ENCODE measurements at places on chromosomes 12 and 14.

DNA sequence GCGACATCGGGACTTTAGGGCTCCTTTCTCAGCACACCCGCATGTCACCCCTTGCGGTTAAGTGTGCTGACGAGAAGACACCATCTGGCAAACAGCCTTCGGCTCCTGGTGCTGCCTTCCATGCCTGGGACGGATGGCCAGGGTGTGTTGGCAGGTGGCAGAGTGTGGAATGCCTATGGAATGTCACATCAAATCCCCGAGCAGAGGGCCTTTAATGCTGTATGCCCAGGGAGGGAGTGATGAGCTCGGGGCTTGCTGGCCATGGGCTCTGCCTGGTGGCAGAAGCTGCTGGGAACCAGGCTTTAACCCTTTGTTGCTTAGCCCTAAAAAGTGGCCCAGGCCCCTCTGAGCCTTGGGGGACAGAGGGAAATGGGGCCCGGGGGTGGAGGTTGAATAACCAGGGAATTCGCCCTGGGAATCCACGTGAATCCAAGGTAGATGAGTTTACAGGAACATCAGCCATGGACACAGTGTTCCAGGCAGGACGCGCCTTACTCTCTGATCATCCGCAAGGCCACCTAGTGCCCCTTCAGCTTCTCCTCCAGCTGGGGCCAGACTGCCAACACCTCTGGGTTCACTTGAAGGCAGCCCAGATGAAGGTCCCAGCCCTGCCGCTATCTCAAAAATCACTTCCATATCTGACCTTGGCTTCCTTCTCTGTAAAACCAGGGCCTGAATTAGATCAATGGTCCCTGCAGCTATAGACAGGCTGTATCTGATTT, 17.4 kb downstream of the FAM181A start:
- no peak for DNase-seq

DNA sequence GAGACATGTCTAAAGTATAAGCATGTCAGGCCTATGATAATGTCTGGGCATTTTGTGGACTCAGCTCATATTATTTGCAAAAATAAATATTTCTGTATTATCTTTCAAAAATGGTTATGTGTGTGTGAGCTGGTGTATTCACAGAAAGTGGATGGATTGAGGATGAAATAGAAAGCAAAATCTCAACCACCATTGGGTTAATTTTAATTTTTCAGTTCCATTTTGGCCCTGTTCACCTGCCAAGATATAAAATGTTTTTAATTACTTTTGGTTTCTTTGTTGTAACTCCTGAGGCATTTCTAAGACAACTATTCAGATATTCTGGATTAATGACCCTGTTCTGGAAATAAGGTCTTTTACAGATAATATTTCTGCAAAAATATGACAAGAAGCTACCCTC, 232.7 kb upstream of the PPFIA2 start:
- DNase-seq: no peak

DNA sequence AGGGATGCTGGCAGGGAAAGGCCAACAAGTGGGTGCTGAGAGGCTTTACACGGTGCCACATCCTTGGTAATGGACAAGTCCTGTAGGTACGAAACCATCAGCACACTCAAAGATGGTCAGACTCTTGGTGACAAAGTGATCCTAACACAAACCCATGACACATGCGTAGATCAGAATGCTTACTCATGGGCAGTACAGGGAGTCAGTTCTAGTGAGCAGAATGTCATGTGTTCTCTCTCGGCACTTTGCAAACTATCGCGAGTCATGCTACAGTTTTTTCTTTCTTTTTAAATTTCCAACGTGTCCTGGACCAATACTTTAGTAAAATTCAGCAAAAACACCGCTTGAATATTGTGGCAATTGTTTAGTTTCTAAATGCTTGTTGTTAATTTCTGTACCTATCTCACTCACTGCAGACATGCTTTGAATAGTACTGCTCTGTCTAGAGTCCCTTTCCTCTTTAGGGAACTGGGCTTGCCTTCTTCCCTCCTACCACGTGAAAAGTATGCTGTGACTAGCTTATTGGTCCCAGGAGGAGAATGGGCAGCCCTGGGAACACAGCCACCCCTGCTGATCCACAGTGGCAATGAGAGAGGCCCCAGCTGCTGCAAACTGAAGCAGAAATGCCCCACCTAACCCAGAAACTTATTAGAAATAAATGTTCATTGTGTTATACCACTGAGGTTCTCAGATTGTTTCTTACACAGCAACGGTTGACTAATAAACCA, 62.4 kb downstream of the UBR7 start:
- DNase-seq: no peak

- DNase-seq: no peak
These were observed 3.5 kb downstream of the TGFB3 start for GRCh38 chr14:75978249-75978731.

DNA sequence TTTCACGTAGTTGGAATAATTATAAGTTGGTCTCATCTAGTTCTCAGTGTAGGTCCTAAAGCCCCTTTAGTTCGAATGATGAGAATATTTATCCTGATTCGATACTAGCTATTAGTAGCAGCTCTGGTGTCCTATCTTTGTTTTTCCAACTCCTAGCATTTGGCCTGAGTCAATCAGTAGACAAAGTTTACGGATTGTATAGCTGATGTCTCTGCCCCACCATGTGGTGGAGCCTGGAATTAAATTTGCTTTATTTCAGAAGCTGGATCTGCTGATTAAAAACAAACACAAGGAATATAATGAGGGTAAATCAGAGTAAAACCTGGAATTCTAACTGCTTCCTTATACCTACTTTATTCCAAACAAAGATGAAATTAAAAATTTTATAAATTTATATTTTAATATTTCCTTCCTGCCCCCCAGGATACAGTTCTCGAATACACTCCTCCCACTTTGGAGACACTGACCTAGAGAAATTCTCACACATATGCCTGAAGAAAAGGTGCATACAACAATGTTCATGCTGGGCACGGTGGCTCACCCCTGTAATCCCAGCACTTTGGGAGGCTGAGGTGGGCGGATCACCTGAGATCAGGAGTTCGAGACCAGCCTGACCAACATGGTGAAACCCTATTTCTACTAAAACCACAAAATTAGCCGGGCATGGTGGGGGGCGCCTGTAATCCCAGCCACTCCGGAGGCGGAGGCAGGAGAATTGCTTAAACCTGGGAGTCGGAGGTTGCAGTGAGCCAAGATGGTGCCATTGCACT, 7.6 kb upstream of the BRMS1L start:
- DNase-seq: no peak

DNA sequence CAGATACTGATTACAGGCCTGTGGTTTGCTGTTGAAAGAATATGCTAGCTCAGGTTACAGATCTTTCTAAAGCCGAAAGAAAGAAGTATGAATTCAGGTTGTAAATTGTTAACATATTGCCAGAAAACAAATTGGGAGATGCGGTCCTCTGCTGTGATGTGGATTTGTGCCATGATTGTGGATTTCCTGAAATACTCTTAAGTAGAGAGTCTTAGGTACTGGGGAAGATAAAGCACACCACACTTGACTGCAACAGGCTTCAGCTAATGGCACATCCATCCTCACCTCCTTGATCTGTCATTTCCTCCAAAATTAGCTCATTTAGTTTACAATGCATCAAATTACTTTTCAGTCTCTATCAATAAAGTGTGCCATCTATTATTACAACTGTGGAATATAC, 279.2 kb downstream of the SYT1 start:
- DNase-seq: no peak

DNA sequence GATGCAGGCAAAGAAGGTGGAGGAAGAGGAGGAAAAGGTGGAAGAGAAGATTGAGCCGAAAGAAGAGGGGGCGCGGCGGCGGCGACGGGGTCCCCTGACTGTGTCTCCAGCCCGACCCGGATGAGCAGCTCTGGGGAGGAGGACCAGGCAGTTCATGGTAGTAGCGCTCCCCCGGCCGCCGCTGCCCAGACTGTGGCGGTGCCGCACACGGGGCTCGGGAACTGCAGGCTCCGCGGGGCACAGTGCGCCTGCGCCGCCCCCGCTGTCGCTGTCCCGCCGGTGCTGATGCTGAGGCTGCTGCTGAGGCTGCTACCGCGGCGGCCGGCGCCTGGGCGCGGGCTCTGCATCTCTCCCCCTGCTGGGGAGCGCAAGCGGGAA, at the start of gene KCNH5:
Gene KCNH5, minus strand, starts transcription at position 225 of the 378 bp plus-strand sequence. CDS start 272 bp downstream, outside the sequence.
- DNase-seq: no peak

- no peak for DNase-seq
These were observed 18.3 kb downstream of the NINJ2 start for GRCh38 chr12:644818-645552.

GRCh38 chr14:74394549-74394948, 31.5 kb downstream of the SYNDIG1L start:
- no peak for DNase-seq

DNA sequence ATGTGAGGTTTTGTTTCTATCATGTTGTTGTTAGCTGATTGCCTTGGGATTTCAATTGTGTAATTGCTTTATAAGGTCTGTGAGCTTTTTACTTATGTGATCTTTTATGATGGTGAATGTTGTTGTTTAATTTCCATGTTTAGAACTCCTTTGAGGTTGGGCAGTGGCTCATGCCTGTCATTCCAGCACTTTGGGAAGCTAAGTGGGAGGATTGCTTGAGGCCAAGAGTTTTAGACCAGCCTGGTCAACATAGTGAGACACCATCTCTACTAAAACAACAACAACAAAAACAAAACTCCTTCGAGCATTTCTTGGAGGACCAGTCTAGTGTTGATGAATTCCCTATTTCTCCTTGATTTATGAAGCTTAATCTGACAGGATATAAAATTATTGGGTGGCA, 102.1 kb upstream of the PMCH start:
- no peak for DNase-seq

DNA sequence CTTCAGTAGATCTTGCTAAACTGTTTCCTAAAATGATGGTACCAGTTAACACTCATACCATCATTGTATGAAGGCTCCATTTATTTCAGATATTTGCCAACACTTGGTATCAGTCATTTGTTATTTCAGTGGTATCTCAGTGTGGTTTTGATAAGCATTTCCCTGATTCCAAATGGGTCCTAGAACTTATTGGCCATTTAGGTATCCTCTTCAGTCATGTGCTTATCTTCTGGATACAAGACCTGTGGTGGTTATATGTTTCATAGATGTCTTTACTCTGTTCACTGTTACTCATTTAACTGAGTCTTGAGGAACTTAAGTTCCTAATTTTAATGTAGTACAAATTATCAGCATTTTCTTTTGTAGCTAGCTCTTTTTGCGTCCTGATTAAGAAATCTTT, 13.5 kb downstream of the SINHCAF start:
- no peak for DNase-seq

GRCh38 chr14:84493779-84494178, 1036.2 kb upstream of the FLRT2 start:
- no peak for DNase-seq

DNA sequence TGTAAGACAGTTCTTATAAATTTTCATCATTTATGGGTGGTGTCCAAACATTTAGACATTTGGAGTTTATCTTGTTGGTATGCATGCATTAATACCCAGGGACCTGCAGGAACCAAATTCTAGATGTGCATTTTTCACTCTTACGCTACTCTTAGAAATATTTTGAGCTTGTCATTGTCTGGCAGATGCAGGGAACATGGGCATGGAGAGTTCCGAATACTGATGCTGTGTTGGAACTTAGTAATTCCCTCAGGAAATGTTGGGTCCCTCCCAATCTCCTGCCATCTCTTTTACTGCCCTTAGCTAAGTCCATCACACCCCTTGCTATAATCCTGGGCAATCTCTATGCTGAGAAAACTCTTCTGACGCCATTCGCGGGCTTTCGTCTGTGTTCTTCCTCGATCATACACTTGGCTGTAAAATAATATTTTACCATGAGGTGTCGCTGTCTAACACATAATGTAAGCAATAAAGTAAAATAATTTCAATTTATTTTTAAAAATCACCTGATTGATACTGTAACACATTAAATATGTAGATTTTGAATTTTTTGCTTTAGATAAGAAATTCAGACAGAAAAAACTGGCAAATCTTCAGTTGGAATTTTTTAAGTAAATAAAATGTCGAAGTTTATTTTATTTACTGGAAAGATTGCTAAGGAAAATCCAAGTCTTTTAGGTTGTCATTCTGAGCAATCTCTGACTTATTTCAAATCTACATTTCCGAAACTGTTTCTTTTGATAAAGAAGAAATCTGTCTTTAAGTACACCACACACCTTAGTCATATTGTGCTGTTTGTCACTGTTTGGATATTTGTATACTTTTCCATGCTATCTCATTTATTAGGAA, 304.1 kb upstream of the SSTR1 start:
- no peak for DNase-seq

GRCh38 chr12:123903301-123904065, 69.1 kb downstream of the CCDC92 start:
- DNase-seq: no peak

- DNase-seq: no peak
These were observed 18.4 kb downstream of the AKT1 start for GRCh38 chr14:104776961-104777807.

DNA sequence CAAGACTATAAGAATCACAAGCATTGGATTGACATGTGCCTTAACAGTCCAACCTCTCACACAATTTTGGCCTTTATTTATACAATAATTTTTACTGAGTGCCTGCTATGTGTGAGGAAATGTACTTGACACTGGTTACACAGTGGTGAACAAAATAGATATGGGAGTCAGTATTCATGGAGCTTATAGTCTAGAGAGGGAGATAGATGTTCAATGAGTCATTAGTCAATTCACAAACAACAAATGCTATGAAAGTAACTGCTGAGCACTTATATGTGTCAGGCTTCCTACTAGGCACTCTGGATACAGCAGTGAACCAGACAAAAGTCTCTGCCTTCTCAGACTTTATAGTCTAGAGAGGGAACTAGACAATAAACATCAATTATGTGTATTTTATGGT, 3.7 kb downstream of the CFAP54 start:
- DNase-seq: no peak

DNA sequence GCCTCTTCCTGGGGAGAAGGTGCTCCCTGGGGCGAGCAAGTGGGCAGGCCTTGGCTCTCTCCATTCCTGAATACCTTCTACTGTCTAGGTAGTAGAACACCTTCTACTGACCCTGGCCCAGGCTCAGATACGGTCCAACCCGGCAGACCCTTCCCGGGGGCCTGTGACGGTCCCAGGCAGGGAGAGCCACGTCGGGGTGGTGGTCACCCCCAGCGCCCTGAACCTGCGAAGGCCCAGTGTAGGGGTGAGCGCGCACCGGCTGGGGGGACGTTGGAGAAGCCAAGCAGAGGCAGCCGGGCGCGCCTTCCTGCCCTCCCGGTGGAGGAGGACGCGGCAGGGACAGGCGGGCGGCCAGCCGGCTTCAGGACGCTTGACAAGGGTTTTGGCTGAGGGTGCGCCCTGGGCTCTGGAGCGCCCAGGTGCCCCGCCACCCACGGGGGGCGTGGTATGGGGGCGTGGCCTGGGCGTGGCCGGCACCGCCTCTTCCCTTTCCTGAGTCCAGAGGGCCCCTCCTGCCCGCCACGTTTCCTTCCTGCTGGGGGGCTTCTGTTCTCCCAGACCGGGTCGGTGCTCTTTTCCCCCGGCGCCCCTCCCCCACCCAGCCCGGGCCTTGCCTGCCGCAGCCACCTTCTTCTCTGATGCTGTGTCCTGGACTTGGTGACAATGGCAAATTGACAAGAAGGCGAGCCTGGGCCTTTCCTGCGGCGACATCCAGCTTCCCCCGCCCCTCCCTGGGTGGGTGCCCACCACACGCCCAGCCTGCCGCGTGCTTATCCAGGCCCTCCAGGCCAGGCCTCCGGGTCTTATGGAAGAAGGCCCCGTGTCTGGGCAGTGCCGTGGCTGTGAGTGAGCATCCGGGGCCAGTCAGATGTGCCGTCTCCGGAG, 24.5 kb upstream of the PPP1R13B start:
- peak; percentile 37 for DNase-seq
